ENCODE measurements at places on chromosomes 11 and 22.

- H3K27me3 ChIP-seq = peaks cover 13% of the 10 kb centered on the region
- no peak overlapping the region for H3K4me3 ChIP-seq
- no peak for DNase-seq
- H3K36me3 ChIP-seq = no peaks in the 10 kb centered on the region
- H3K4me1 ChIP-seq = no peaks in the 10 kb centered on the region
Observed at GRCh38 chr11:45037434-45038005, 86.8 kb upstream of the TP53I11 start.

DNA sequence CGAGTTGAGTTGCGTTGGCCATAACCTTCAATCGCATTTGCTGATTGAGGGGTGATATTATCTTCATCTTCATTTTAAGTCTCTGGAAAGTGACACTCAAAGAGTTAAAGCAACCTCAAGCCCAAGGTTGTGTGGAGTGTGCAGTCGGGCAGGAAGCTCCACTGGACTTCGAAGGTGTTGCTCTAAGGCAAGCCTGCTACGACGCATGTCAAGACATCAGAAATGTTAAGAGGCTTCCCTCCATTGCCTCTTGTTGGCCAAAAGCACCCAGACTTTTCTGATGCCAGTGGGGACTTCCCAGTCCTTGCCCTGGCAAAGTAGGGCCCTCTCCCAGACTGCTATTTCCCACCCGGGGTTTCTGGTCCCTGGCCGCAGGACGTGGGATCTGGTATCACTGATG, 23.6 kb upstream of the SCGB1D1 start:
- peaks cover 62% of the 10 kb centered on the region for H3K27me3 ChIP-seq
- no peaks in the 10 kb centered on the region for H3K36me3 ChIP-seq
- no peak for DNase-seq
- peaks cover 2% of the 10 kb centered on the region for H3K4me1 ChIP-seq

DNA sequence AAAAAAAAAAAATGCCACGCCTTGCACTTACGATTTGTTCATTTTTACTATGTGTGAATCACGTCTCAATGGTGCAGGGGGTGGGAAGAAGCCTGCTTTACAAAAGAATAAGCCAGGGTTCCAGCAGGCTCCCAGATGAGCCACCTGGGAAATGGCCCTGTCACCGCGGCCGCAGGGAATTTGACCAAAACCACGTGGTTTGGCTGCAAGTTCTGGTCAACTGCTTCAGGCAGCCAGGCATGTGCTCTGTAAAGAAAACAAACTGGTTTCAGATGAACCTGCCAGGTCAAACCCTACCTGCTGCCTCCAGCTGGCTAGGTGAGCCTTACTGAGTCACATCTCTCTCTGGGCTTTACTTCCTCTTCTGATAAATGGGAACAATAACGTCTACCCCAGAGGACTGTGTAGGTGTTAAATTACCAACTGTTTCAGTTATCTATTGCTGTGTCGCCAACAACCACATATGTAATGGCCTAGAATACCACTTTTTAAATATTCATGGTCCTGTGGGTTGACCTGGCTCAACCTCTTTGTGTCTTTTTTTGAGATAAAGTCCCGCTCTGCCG, 30.5 kb upstream of the GCAT start:
- no peak overlapping the region for H3K27ac ChIP-seq
- no peak overlapping the region for H3K4me3 ChIP-seq
- no peaks in the 10 kb centered on the region for H3K4me1 ChIP-seq
- no peak for DNase-seq
- H3K27me3 ChIP-seq = peaks cover 5% of the 10 kb centered on the region
- peaks cover 5% of the 10 kb centered on the region for H3K36me3 ChIP-seq

- no peak overlapping the region for H3K4me3 ChIP-seq
- H3K27ac ChIP-seq = no peak overlapping the region
- H3K4me1 ChIP-seq = no peaks in the 10 kb centered on the region
- H3K36me3 ChIP-seq = no peaks in the 10 kb centered on the region
Observed at GRCh38 chr22:47267513-47268282, 505.2 kb downstream of the TBC1D22A start.

DNA sequence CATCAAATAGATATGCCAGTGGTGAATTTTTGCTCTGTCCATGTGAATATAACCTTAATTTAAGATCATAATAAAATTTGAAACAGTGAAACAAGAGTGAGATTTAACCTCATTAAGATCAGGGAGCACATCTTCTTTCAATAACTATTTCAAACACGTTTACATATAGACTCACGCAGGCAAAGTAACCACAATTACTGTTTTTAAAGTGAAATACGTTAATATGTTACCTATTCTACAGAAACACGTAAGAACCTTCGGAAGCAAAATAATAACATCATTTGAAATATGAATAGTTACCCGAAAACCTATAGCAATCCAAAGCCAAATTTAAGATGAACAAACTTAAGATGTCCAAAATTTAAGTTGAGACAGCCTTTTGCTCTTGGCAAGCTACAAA, 136.2 kb upstream of the ZC3H12C start:
- H3K36me3 ChIP-seq = no peaks in the 10 kb centered on the region
- no peaks in the 10 kb centered on the region for H3K27me3 ChIP-seq
- H3K4me1 ChIP-seq = peaks cover 26% of the 10 kb centered on the region
- no peak overlapping the region for H3K4me3 ChIP-seq
- DNase-seq = no peak

GRCh38 chr11:12502046-12502445, 124.7 kb downstream of the PARVA start:
- no peak for DNase-seq
- no peak overlapping the region for H3K4me3 ChIP-seq
- H3K36me3 ChIP-seq = no peaks in the 10 kb centered on the region
- no peak overlapping the region for H3K27ac ChIP-seq
- H3K4me1 ChIP-seq = no peaks in the 10 kb centered on the region
- H3K27me3 ChIP-seq = no peaks in the 10 kb centered on the region

- H3K27me3 ChIP-seq = no peaks in the 10 kb centered on the region
- H3K36me3 ChIP-seq = peaks cover 35% of the 10 kb centered on the region
- H3K4me3 ChIP-seq = no peak overlapping the region
- H3K4me1 ChIP-seq = peaks cover 70% of the 10 kb centered on the region
Observed at GRCh38 chr22:20514658-20515406, 7.4 kb downstream of the MED15 start.

DNA sequence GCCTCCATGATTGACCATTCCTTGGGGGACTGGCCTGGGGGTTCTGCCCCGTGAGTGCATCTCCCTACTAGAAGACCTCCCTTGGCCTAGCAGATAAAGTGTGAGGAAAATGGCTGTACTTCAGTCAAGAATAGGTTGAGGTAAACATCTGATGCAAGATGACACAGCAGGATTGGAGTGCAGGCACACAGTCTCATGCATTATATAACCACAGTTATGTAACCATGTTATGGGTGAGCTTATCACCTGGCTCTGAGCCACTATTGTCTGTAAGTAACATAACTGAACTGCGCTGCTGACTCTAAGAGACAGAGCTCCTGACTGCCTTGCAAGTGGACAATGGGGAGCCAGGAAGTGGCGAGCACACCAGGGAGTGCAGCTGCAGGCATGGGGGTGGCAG, 378.7 kb upstream of the ANO5 start:
- no peaks in the 10 kb centered on the region for H3K36me3 ChIP-seq
- no peaks in the 10 kb centered on the region for H3K27me3 ChIP-seq
- no peaks in the 10 kb centered on the region for H3K4me1 ChIP-seq
- H3K4me3 ChIP-seq = no peak overlapping the region

DNA sequence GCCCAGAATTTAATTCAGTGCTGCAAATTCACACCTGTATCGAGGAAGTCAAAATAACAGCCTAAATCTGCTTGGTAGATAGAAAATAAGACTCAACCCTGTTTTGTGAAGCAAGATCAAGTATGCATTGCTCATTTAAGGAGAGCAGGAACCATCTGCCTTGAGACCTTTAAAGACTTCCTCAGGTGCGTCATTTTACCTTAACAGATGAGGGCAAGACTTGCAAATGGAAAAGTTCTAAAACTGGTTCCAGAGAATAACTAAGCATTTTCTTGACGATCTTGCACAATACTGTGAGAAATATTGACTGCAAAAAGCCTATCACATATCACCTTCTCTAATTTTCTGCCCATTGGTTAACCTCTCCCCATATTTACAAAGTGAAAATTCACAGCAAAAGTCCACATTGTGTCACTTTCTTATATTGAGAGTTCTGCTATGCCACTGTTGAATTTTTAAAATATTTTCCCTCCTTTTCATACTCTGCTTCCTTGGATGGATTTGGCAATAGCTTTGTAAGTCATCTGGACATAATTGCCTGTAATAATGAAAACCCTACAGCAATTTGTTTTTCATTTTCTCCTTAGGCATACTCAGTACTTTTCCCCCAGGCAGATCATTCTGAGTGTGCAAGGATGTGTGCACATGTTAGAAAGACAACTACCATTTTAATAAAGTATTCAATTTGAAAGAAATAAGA, 234.2 kb downstream of the AASDHPPT start:
- no peak for DNase-seq
- H3K27me3 ChIP-seq = no peaks in the 10 kb centered on the region
- H3K4me3 ChIP-seq = no peak overlapping the region

- peaks cover 31% of the 10 kb centered on the region for H3K27me3 ChIP-seq
- no peak overlapping the region for H3K27ac ChIP-seq
- no peaks in the 10 kb centered on the region for H3K36me3 ChIP-seq
- no peak for DNase-seq
- H3K4me3 ChIP-seq = no peak overlapping the region
- H3K4me1 ChIP-seq = no peaks in the 10 kb centered on the region
Observed at GRCh38 chr11:75715688-75716087, 1.9 kb upstream of the MOGAT2 start.

DNA sequence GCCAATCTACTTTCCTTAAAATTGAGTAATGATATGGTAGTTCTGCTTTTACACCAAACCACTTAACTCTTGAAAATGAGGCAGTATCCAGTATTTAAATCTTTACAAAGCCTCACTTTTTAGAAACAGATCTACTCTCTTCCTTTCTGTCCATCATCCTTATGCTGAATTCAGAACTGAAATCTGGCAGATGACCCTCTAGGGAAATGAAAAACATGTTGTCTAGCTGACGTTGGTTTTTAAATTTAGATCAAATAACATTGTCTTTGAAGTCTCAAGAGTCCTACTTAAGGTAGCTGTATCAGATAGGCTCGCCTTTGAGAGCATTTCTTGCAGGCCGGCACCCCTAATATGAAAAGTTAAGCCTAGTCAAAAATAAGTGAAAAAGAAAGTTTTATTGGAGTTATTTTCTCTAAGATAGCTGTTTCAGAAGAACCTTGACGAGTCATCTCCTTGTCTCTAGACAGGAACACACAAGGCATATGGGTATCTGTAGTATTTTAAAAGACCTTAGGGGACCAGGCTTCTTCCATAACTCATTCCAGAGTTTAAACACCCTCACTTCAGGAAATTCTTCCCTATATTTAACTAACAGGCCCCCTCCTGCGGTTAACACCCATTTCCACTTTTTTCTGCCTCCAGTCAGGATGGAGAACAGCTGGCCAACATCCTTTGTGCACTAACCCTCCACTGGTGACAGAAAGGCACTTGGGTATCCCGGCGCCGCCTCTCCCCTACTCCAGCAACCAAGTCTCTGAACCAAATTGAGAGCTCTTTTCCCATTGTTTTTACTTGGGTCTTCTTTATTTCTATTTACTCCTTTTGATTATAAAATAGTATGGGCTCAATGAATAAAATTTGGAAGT, 81.2 kb downstream of the WNT11 start:
- no peak overlapping the region for H3K4me3 ChIP-seq
- H3K36me3 ChIP-seq = peaks cover 4% of the 10 kb centered on the region
- no peak overlapping the region for H3K27ac ChIP-seq
- H3K4me1 ChIP-seq = no peaks in the 10 kb centered on the region
- H3K27me3 ChIP-seq = no peaks in the 10 kb centered on the region

DNA sequence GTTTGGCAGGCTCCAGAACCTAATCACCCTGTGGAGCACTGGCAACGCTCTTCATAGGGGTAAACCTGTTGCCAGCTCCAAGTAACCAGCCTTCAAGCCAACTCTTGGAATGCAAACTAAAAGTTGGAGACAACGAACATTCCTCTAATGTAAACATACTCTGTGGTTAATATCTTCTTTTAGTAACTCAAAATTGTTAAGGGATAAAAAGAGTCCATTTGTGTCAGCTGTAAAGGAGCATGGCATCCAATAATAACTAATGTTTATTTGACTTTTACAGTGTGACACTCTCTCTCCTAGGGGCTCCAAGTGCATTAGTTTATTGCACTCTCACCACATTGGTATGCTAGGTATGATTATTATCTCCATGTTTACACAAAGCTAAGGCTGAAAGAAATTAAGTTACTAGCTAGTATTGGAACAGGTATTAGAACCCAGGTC, 31.0 kb upstream of the AMOTL1 start:
- H3K36me3 ChIP-seq = no peaks in the 10 kb centered on the region
- DNase-seq = no peak
- H3K27ac ChIP-seq = no peak overlapping the region
- no peak overlapping the region for H3K4me3 ChIP-seq
- H3K27me3 ChIP-seq = peaks cover 17% of the 10 kb centered on the region

- no peak overlapping the region for H3K27ac ChIP-seq
- no peaks in the 10 kb centered on the region for H3K27me3 ChIP-seq
- no peak for DNase-seq
- peaks cover 19% of the 10 kb centered on the region for H3K4me1 ChIP-seq
Observed at GRCh38 chr22:26553056-26553752, 36.7 kb downstream of the TPST2 start.

DNA sequence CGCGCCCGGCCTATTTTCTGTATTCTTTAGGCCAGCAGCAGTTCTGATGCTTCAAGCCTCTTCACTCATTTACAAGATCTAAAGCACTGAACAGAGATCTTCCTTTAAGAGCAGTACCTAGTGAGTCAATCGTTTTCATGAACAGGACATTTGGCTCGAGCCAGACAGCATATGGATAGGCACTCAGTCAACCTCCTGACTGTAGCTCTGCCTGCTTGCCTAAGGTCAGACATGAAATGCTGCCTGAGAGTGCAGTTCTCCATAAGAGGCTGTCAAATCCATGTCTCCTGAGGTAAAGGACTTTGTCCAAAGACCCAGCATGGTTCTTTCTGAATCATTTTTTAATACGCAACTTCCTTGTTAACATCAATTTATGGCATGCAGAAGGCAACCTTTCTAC, 941.2 kb downstream of the DLG2 start:
- H3K4me1 ChIP-seq = no peaks in the 10 kb centered on the region
- no peaks in the 10 kb centered on the region for H3K27me3 ChIP-seq
- DNase-seq = no peak
- no peak overlapping the region for H3K27ac ChIP-seq
- no peaks in the 10 kb centered on the region for H3K36me3 ChIP-seq

GRCh38 chr11:119804698-119805097, 75.7 kb upstream of the NECTIN1 start:
- peaks cover 11% of the 10 kb centered on the region for H3K27me3 ChIP-seq
- H3K4me3 ChIP-seq = no peak overlapping the region
- no peaks in the 10 kb centered on the region for H3K4me1 ChIP-seq

GRCh38 chr22:32622744-32623110, 148.1 kb downstream of the FBXO7 start:
- H3K36me3 ChIP-seq = no peaks in the 10 kb centered on the region
- no peak overlapping the region for H3K4me3 ChIP-seq
- no peaks in the 10 kb centered on the region for H3K4me1 ChIP-seq
- H3K27ac ChIP-seq = no peak overlapping the region
- DNase-seq = no peak
- peaks cover 4% of the 10 kb centered on the region for H3K27me3 ChIP-seq

GRCh38 chr11:134459246-134460061, 47.4 kb upstream of the B3GAT1 start:
- no peak overlapping the region for H3K27ac ChIP-seq
- H3K36me3 ChIP-seq = no peaks in the 10 kb centered on the region
- peaks cover 18% of the 10 kb centered on the region for H3K27me3 ChIP-seq
- H3K4me3 ChIP-seq = no peak overlapping the region
- no peaks in the 10 kb centered on the region for H3K4me1 ChIP-seq
